Bone marrow (tissue), 2 donors: ENCODE measurements at places on chromosomes 7 and 10.

GRCh38 chr10:83834096-83834495 is 305.2 kb upstream of the GHITM start:
- DNase-seq: no peak

GRCh38 chr7:17611611-17612010 is 313.2 kb downstream of the AHR start:
- DNase-seq: no peak

GRCh38 chr10:101066146-101066895 is 4.5 kb downstream of the KAZALD1 start:
- no peak for DNase-seq

- no peak for DNase-seq
Measured at GRCh38 chr10:51501396-51501795, 198.0 kb downstream of the CSTF2T start.

GRCh38 chr10:7417103-7417623 is 6.3 kb upstream of the SFMBT2 start:
- no peak for DNase-seq

- no peak for DNase-seq
Measured at GRCh38 chr7:112581529-112581928, 100.7 kb downstream of the LSMEM1 start.

DNA sequence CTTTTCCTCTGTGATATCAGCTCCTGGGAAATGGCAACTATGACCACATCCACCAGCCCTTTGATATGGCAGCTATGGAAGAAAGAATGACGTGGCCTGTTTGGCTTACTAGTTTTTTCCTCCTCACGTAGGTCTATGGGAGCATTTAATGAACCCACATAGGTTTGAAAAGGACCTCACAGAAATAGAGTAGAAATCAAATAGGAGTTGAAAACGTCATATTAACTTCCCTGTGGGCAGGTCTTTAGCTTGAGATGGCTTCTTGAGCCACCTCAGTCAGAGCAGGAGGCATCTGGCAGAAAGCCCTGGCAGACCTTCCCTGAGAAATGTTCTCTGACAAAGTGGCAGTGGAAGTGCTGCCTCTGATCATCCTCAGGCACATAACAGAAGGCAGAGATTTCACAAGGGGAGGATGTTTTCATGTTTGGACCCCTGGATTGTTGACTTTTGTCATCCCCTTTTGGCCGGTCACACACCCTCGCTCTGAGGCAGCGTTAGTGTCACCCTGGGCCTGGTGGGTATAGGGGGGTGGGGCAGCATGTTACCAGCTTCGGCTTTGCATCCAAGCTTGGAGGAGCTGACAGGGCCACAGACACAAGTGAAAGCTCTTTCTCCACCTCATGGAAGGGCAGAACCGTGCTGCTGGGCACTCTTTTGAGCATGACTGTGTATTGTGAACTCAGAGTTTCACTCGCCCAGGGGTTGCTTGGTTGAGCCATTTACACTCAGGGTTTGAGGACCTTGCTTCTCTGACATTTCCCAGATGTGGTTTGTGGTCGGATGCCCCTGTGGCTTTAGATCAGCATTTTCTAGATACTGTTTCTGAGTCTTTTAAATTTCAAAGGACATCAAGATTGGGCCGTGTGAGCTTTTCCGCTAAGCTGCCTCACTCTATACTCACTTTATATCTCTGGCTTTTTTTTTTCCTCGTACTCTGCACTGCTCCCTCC is 184.2 kb downstream of the STK31 start:
- no peak for DNase-seq

DNA sequence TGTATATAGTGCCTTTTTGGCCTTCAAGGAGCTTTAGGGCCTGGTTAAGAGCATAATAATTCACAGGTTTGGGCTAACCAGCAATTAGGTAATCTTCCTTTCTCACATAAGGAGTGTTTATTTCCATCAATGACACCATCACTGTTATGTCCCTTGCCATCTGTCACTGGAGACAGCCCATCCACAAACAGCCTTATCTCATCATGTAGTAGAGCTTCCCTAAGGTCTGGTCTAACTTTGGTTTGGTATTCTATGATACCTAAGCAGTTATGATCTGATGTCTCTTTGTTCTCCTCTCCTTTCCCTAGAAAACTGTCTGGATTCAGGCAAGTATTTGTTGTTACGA is 26.4 kb downstream of the MAPK8 start:
- no peak for DNase-seq

DNA sequence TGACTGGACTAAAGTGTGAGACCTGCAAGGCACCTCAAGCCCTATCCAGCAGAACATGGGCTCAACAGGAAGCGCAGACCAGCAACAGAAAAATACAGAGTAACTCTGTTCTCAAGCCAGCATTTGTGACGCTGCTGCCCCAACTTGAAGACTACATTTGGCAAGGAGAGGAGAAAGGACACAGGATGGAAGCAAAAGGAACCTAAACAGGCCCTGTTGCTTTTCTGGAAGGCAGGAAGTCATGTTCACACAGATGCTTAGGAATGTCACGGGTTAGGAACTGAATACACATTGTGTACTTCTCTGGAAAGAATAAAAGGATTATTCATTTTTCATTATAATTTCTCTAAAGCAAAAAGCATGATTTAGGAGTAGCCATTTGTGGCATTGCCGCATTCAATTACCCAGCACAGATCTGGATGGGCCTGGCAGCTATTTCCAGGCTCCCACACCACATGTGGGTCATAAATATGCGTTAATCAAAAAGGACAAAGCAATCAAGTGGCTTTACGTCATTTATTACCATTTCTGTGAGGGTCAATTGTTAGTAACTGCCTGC is 19.8 kb upstream of the TOMM7 start:
- DNase-seq: no peak

DNA sequence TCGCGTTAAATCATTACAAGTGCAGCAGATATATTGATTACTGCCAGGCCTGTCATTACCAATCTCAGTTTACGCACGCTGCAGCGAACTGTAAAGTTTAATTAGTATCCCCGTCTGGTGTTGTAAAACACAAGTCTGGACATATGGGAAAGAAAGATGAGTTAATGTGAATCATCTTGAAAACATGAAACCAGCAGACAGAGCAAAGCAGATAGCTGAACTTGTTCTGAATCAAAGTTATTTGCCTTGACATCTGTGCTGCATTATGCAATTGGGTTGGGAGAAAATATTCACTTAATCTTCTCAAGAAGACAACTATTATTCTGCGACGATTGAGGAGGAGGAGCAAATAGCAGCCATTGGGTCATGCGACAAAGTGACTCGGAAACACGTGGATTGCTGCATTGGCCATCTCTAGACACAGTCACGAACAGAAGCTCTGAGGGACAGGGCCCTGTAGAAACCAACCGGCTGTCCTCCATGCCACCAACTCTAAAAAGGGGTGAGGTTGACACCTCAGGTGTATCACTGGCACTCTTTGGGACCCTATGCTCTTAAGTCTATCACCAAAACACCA is 156.3 kb upstream of the C7orf33 start:
- no peak for DNase-seq

DNA sequence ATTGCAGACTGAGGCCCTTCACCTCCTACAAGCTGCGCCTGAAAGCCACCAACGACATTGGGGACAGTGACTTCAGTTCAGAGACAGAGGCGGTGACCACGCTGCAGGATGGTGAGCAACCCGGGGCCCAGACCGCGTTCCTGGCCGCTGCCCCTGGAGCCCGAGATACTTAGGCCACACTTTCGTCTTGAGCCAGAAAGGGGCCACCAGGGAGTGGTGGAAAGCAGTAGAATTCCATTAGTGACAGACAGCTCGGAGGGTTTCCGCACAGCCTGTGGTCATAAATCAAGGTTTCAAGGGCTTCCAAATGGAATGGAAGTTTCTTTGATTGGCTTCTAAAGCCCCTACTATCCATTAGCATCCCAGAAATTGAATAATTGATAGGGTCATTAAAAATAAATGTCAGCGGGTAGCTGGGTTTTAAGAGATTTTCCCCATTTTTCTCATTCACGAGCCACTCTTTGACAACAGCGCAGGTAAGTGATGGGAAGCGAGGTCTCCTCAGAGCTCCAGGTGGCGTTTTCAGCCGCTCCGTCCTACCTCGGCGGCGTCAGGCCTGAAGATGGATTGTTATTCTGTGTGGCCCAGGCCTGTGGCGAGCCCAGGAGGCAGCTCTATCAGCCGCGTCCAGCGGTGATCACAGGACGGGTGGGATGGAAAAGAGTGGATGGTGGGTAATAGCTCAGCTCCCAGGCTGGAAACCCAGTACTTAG is 523.5 kb upstream of the FOXK1 start:
- no peak for DNase-seq

DNA sequence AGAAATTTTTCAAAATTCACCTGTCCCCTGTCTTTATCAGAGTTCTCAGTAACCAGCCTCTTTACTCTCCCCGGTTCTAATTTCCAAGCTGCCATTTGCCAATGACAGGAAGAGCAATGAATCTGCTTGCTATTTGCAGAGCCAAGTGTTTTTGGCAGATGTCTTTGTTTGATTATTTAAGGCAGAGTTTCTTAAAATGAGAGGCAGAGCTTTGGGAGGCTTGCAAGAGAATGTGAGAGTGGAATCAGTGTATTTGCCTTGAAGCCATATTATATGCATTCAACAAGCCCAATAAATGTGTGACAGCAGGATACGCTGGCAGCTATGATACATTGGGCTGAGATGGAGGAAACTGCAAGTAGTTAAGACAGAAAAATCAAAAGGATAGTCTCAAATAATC is 196.5 kb downstream of the PHF14 start:
- DNase-seq: no peak

- DNase-seq: no peak
Measured at GRCh38 chr7:144784943-144785342, 50.9 kb downstream of the TPK1 start.

GRCh38 chr10:113131613-113132261 is 181.7 kb downstream of the TCF7L2 start:
- DNase-seq: no peak

DNA sequence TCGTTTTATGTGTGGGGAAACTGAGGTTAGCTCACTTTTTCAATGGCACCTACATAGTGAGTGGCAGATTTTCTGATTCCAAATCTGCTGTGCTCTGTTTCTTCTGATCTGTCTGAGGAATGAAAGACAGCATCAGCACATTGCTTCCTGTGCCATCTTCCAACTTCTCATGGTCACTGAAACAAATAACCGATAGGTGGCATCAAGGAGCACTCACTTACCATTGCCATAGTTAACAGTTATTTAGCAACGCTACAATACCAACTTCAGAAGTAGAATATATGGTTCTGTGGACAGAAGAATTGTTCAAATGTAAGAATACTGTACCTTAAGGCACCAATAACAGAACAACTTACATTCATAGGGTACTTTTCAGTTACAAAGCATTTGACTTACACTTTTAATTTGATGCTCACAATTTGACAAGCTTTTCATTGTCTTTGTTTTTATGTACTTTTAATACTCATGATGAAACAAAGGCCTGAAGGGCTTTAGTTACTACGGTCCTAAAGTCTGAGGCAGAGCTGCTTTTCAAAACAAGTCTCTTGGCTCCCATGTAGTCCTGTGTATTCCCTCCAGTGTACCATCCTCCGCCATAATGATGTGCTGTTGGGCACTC is 228.9 kb upstream of the TCF7L2 start:
- DNase-seq: no peak

DNA sequence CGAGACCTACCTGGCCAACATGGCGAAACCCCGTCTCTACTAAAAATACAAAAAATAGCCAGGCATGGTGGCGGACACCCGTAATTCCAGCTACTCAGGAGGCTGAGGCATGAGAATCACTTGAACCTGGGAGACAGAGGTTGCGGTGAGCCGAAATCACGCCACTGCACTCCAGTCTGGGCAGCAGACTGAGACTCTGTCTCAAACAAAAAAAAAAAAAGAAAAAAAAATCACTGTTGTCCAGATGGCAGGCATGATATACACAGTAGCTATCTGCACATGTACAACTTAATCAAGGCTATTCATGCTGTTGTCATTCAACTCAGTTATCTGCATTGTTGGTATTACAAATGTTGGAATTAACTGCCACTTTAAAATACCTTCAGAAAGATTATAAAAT is 55.3 kb downstream of the BRAF start:
- no peak for DNase-seq

GRCh38 chr7:90749774-90750173 is 153.7 kb downstream of the CDK14 start:
- no peak for DNase-seq

- no peak for DNase-seq
Measured at GRCh38 chr10:122113161-122113944, 124.4 kb downstream of the TACC2 start.

- DNase-seq: no peak
Measured at GRCh38 chr7:52500841-52501240, 534.6 kb upstream of the POM121L12 start.

DNA sequence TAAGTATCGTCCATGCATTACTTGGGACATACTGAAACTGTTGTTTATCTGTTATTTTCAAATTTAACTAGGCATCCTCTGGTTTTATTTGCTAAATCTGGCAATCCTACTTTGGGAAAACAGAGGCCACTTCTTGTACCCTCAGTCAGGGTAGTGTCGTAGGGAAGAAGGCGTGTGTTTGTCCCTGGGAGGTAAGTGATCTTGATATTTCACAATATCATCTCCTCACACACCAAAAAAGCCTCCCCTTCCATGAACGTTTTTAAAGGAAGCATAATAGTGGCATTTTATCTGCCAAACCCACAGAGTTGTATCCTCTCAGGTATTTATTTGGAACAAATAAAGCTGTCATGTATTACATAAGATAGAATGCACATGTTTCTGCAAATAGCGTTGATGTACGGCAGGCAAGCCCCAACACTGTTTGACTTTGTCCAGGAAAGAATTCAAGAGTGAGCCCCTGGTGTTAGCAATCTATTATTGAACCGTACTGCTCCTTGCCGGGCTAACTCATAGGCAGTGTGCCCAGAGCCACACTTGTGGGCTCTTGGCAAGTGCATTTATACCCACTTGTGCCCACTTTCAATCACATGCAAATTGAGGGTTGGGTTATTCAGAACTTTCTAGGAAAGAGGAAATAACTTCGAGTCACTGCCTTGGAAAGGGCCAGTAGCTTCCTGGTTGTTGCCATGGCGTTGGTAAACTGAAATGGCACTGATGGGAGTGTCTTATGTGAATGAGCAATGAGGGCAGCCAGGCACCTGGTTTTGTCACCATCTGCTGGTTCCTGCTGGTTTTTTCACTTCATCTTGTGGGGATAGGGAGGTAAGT is 266.0 kb downstream of the USP6NL start:
- no peak for DNase-seq

DNA sequence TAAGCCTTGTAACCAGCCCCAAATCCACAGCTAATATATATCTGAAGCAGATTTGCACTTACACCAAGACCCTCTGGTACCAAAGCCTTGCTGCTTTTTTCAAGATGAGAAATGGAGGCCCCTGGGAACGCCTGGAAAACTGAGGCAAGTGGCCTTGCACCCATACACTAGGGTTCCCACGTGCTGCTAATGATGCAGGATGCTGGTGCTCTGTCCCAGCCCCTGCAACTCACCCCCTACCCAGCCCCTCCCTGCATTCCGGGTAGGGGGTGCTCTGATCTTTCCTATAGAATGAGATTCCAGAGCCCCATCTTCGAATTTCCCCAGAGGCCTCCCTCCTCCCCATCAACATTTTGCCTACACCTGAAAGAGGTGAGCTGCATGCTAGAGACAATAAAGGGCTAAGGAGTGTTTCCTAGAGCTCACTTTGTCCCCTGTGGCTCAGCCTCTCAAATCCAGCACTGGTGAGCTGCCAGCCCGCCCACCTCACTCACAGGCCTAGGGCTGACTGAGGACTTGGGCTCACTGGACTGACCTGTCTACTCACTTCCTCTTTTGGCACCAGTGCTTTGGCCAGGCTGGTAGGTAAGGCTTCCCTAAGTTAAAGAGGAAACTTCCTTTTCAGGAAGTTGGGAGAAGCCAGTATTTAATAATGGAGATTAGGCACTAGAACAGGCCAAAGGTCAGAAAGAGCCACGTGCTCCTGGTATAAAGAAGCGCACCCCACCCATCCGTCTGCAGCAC is 9.8 kb downstream of the RBP4 start:
- DNase-seq: no peak
